Erythroblast (primary cell): ENCODE measurements at places on chromosomes 2 and 18.

- no peak for DNase-seq
Measured at GRCh38 chr2:65608916-65609315, 176.5 kb upstream of the SPRED2 start.

DNA sequence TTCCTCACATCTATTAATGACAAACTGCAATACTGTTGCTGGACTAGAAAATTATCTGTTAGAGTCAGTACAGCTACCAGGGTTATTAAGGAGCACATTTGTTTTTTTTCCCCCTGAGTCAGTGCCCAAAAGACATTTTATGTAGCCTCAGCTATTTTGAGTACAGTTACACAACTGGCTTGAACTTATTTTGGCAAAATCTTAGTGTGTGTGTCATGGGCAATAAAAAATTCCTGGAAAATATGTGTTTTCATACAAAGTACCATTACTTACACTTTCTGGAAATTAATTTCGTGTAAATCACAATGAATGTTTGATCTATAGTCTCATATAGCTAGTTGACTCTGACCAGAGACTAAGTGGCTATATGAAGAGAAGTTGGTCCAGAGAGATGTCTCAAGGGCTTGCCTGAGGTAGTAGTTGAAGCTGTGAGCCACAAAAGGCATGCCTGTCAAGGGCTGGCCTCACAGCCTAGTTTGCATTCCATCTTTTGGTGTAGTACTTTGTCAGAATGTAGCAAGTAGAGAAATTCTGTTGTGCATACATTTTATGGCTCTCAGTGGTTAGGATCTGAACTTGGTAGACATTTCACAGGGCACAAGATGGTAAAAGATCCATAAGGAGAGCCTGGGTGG is 283.4 kb downstream of the MTX2 start:
- no peak for DNase-seq

DNA sequence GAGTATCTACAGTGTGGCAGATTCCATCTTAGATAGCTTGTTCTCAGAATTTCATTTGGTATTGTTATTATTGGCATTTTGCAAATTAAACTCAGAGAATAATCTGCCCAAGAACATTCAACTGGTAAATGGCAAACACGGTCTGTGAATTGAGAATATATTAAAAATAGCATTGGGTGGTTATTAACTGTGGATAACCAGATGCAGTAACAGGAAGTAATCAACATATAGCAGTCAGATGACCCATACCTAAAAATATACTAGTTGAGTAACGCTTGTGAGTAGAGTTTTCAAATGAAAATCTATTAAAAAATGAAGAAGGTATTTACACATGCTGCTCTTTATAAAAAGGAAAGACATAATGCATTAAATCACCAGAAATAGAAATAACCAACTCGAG is 129.5 kb downstream of the ZNF804A start:
- DNase-seq, result no peak

DNA sequence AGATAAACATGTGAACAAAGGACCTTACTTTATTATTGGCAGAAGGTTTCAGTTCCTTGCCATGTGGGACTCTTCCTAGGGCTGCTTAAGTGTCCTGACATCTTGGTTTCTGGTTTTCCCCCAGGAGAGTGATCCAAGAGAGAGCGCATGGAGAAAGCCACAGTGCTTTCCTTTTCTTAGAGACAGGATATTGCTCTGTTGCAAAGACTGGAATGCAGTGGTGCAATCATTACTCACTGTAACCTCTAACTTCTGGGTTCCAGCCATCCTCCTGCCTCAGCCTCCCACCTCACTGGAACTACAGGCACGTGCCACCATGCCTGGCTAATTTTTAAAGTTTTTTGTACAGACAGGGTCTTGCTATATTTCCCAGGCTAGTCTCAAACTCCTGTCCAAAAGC is 38.1 kb upstream of the TCF7L1 start:
- no peak for DNase-seq

- no peak for DNase-seq
Measured at GRCh38 chr2:37713258-37713700, 41.8 kb upstream of the CDC42EP3 start.

DNA sequence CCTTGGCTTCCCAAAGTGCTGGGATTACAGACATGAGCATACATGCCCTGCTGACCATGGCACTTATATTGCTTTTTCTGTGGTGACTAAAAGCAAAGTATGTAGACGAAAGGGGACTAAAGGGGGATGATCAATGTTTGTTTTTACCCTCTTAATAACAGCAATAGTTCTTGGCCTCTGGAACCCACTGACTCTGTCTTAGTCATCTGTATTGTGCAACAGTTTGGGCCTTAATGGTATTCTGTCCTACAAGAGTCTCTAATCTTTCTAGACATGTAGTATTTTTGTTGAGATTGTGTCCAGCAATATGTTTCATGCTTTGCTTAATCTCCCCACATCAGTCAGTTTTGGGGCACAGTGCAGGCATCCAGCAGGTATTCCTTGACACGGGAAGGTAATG is 359.9 kb upstream of the FANCL start:
- no peak for DNase-seq
